ENCODE measurements at places on chromosomes 12 and 14.

GRCh38 chr12:67263471-67263870 is 5.7 kb upstream of the CAND1 start:
- DNase-seq = no peak

- no peak for DNase-seq
These were observed 11.8 kb downstream of the GCH1 start for GRCh38 chr14:54890788-54891187.

GRCh38 chr14:30223385-30223785 is 295.7 kb upstream of the PRKD1 start:
- DNase-seq = no peak

DNA sequence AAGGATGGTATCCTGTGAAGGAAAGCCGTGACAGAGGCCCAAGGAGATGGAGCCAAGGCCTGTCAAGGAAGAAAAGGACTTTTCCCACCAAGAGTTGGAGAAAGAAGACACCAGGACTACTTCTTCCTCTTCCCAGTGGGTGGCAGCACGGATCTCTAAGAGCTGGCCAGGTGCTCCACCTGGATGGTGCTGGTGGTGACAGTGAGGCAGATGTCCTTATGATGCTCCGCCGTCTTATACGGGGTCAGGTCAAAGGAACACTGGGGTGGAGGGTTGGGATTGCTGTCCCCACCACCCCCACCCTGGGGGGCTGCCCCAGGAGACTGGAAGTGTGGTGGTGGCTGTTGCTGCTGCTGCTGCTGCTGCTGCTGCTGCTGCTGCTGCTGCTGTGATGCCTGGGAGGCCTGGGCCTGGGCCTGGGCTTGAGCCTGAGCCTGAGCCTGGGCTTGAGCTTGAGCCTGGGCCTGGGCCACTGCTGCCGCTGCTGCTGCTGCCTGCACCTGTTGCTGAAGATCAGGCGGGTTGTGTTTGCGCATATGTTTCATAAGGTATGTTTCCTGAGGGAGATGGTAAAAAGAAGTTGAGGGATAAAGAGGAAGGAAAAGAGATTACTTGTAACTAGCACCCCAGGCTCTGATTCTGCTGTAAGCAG is 4.8 kb upstream of the ING4 start:
- DNase-seq = no peak

DNA sequence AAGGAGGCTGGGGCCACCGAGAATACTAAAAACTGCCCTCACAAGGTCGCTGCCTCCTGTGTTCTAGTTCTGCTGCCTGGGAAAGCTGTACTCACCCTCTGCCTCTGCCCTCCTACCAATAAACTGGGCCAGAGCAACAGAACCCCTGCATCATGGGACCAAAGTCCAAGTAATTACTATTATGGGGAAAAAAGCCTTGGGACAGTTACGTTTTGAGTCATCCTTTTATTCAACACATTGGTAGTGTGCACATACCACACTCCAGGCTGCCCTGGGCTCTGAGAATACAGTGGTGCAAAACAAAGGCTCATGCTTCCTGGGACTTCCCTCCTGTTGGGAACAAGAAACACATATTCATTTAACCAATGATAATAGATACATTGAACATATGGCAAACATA is 49.0 kb downstream of the CACNA1C start:
- no peak for DNase-seq

- no peak for DNase-seq
These were observed 2.8 kb downstream of the C1QL4 start for GRCh38 chr12:49334226-49334625.

DNA sequence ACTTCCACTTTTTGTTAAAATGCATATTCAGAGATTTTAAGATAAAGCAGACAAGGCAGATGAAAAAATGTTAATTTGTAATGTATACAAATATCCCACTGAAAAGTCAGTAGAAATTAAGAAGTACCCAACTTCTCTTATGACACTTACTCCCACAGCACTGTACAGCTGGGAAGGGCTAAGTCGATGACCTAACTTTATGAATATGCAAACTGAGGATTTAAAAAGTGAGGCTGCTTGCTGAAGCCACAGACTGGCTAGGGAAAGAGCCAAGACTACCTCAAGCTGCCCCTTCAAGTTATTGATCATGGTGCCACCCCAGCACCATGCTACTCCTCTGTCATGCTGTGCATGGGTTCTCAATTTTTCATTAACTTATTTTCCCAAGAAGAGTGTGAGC is 17.0 kb downstream of the PPM1H start:
- no peak for DNase-seq

- peak; percentile 67 for DNase-seq
These were observed 1.9 kb upstream of the DYNC1H1 start for GRCh38 chr14:101962503-101962874.

- no peak for DNase-seq
These were observed 18.5 kb upstream of the EML1 start for GRCh38 chr14:99774556-99775307.

DNA sequence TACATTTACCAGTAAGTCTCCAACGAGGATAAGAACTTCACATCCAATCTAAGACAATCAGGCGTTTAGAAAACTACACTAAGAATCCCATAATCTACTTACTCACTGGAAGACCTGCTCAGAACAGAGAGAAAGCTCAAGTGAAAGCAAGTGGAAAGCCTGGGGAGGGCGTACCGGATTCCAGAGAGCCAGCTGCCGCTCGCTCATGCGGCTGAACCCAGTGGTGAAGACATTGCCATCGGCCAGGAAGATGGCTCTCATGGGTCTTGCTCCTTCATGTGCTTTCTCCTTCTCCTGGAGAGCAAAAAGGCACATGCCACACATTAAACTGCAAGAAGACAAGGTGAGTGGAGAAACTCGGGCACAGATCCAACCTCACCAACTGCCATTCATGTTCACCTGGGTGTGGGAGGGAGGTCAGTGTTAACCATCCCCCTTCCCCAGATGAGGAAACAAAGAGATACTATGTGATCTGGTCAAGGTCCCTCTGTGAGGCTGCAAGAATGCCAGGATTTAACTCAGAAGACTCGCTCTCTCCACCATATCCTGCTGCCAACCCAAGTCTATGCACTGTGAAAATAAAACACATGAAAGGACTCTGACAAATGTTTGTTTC is 23.5 kb upstream of the SELPLG start:
- DNase-seq = no peak

DNA sequence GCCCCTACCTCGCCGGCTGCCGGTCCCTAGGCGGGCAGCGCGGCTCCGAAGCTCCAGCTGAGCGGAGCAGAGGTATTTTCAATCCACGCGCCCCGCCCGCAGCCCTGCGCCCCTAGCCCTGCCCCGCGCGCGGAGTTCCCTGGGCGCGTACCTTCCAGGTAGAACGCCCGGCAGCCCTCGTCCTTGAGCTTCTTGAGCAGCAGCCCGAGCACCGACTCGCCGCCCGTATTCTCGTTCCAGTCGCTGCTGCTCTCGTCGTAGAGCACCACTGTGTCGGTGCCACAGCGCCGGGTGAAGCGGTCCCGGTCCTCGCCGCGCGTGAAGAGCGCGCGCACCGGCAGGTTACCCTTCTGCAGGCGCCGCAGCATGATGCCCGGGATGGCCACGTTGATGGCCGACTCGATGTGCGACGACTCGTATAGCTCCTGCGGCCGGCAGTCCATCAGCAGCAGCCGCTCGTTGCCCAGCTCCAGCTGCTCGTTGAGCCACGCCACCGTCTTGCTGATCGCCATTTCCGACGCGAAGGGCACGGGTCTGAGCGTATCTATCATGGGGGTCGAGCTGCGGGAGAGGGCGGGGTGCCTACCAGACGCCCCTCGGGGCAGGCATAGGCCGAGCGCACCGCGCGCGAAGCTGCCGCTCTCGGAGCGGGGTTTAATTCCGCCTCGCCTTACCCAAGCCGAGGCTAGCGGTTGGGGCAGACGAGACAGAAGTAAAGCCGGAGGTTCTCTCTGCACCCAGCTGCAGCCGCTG is 636 bp downstream of the DUSP6 start:
- no peak for DNase-seq

- DNase-seq = no peak
These were observed 10.2 kb downstream of the RCOR1 start for GRCh38 chr14:102602421-102603292.

DNA sequence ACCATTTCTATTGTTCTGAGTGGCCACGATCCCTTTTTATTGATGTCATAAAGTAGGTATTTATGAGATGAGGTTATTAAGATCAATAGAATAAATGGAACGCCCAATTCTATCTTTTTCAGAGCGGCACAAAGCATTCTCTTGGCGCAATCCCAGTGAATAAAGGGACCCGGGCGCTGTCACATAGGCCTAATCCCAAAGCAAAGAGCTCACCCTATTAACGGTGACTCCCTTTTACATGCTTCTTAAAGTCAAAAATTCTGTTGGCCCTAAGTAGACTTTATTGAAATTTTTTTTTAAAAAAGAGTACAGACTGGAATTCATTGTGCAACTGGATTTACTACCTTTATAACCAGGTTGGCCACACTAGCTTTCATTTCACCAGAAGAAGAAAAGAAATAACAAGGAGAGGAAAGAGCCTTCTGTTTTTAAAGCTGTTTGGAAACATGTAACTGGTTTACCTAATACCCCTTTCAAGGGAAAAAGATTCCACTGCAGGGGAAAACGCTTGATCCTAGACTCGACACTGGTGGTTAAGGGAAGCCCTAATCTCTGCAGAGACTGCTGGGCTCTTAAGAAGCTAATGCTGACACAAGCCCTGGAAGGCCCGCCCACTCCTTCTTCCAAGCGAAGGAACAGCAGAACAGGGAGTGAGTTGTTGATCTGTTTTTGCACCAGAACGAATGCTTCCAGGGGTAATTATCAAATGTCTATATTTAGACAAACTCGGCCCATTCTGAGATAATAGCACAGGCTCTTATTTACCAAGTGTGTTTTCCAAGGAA is 381.2 kb downstream of the BCL11B start:
- DNase-seq = no peak

DNA sequence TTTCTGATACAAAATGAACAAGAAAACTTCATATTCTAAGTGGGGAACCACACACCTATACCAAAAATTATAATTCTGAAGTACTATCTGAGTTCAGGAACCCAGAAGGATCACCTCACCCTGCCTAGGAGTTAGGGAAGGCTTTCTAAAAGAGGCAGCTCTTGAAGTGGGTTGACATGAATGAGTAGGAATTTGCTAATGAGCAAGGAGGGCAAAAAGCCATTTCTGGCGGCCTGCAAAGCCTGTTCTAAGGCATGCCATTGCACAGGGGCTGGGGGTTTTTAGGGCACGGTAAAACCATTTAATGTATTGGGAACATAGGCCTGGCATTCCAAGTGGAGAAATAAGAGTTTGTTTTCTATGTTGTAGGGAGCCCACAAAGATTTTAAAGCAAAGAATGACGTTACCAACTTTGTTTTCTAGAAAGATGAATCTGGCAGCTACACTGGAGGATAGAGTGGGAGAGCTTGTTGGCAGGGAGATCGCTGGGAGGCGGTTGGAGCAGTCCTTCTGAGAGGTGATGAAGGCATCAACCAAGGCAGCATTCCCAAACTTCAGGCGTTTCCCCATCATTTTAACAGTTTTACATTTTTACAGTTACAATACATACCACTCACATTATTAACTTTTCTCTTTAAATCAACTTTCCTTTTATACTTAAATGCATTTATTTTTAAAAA is 14.1 kb downstream of the IFT43 start:
- no peak for DNase-seq

- no peak for DNase-seq
These were observed 136.9 kb downstream of the ITPR2 start for GRCh38 chr12:26696048-26696612.

- DNase-seq = no peak
These were observed 80.4 kb upstream of the KCNA1 start for GRCh38 chr12:4829161-4829792.

GRCh38 chr14:63727231-63727735 is 582 bp downstream of the SGPP1 start:
- DNase-seq = no peak

GRCh38 chr12:65681226-65681625 is 143.1 kb upstream of the HMGA2 start:
- no peak for DNase-seq

DNA sequence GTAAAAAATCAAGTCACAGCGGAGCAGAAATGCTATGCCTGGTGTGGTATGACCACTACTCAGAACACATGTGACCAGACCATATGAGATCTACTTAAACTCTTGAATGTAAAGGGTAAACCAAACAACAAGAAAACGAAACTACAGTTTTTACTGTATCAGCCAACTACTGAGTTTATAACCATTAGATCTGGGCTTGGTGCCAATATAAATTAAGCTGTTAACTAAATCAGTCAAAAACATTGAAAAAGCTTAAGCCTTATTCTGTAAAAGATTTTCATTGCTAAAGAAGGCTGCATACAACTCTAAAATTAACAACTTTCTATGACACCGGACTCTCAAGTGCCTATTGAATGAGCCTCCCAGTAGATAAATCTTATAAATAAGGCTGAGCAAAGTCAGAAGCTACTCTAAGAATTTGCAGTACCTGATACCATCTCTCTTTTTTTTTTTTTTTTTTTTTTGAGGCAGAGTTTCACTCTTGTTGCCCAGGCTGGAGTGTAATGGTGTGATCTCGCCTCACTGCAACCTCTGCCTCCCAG is 35.4 kb downstream of the SPTLC2 start:
- peak; percentile 69 for DNase-seq

DNA sequence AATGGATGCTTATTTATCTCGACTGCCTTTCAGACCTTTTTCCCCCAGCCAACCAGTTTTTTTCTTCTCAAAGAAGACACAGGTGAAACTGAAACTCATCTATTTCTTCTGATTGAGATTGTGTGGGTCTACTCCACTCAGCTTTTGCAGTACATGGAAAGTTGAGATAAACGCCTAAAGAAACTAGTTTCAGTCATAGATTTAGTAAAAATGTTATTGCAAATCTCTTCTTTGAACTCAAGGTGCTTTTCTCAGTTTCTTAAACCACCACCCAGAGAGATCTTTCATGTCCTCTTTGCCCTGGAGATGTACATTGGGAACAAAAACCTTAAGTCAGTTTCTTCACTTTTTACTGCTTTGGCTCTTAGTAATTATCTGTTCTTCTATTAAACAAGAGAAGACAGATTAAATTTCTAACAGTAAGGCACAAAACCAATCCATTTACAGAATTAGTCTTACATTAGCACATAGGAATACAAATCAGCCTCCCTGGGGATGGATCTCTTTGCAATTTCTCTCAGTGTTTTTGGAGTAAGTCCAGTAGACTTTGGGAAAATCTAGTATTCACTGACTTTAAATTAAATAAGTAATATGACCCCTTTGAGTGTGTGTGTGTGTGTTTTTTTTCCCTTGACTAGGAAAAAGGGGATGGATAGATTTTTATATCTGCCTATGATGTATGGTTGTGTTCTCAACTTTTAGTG is 11.6 kb downstream of the FBXW8 start:
- DNase-seq = peak; percentile 32
